ENCODE measurements at places on chromosomes 12 and 14.

GRCh38 chr14:86027990-86028389 is 498.0 kb downstream of the FLRT2 start:
- DNase-seq, result no peak

DNA sequence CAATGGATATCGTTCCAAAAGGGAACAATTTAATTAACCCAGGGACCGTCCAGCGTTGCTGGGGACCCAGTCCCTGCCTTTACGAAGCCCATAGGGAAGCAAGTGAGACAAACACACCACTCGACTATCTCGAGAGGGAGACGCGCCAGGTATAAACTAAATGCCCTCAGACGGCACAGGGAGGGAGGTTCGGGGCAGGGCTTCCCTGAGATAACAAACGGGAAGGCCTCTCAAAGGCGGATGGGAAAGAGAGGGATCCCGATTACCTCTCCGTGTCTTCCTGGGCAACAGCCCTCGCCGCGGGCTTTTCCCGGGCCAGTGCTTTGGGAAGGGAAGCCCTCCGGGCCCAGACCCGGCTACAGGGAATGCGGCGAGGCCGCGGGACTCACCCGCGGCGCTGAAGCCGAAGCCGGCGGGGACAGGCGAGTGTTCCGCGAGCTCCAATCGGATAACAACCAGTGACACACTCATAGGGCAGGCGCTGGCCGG is 390 bp downstream of the BRAP start:
- no peak for DNase-seq

DNA sequence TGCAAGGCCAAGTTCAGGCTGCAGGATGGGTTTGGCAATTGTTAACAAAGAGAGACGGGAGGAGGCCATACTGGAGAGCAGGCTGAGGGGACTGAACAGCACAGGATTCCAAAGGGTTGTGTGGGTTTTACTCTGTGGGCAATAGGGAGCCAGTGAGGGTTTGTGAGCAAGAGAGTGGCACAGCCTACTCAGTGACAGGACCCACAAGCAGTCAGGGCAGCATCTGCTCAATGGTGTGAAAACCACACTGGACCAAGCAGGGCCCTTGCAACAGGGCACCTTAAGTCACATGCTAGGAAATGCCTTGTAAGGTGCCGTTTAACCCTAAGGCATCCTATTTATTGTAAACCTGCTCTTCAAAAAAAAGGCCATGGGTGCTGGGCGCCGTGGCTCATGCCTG is 22.0 kb downstream of the SYNE3 start:
- no peak for DNase-seq

GRCh38 chr12:21642707-21643389 is 14.8 kb downstream of the LDHB start:
- DNase-seq, result no peak

GRCh38 chr14:98218218-98218617 is 1053.8 kb downstream of the BCL11B start:
- DNase-seq, result no peak

DNA sequence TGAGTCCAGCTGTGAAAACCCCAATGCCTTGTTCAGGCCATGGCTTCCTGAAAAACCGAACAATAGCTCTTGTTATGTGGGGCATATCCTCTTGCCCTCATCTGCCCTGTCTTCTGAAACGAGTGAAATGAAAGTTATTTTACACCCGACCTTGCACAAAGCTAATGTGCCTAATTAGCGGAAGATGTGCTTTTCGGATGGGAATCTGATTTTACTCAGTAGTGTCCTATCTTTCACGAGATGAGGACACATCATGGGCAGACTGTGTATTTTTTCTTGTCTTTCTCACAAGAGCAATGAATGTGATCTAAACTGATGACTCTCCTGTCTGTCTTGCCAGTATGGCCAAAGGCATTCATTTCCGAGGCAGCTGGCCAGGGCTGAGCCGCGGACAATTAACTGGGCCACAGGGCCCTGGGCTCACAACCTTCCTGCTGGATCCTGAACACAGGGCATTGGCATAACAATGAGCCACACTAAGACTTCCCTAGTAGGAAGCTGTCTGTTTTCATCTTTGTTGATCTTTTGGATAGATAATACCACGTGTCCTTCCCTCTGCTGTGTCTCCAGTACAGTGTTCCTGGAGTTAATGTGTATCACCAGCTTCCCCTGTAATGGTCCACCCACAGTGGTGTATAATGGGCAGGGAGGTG is 86.0 kb upstream of the HIF1A start:
- no peak for DNase-seq

DNA sequence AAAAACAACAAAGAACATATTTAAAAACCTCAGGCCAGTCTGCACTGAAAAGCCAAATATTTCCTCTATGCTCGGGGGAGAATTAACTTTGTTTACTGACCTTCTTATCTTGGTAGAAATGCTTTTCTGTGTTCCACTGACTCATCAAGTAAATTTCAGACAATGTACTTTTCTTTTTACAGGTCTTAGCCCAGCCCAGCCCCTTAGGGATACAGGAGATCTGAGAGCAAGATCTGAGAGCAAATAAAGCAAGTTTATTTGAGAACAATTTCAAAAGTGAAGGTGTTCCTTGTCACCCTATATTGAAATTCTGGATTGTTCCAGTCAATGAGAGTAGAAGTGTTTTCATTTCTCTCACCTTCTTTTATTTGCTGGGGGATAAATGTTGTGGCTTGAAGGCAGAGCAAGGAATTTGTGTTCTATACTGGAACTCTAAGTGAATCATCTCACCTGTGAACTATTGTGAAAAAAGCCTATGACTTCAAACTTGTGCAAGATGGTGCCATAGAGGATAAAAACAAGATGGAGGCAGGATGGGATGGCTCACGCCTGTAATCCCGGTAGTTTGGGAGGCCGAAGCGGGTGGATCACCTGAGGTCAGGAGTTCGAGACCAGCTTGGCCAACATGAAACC is 7.9 kb upstream of the GPRC5A start:
- no peak for DNase-seq

DNA sequence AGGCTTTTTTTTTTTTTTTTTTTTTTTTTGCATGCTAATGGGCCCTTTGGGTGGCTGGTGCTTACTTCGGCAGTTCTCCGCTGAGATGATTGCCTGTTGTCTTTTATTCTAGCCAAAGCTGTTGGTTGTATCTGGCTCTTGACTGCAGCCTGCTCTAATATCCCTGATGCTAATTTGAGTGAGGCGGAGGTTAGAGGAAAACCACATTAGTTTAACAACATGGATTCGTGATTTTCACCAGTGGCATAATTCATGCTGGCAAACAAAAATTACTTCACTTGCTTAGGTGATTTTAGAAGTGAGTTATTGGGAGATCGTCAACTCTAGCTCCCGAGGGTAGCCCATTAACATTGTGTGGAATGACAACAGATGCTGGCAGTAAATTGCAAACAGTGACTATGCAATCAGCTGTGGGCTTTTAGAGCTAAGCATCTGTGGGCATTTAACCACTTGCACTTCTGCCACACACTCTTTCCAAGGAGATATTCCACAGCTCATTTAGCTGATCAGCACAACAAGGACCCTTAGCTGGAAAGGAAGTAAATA is 97.6 kb upstream of the ZDHHC17 start:
- DNase-seq, result no peak

- DNase-seq, result no peak
Measured at GRCh38 chr12:111442301-111443045, 36.8 kb downstream of the SH2B3 start.

DNA sequence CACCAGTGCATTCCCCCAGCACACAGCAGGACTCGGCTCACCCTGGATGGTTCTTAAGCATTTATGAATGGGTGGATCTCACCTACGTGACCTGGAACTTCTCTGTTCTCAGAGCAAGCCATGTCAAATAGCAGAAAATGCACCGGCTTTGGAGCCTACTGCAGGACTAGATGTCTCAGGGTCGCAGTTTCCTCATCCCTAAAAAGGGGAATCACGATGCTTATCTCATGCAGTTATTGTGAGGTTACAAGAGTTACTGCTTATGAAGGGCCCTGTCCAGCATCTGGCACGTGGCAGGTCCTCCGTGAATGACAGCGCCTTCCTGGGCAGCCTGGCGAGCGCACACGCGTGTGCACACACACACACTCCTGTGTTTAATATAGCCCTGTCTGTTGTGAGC is 128.5 kb downstream of the ETV6 start:
- no peak for DNase-seq

Data from activated T-helper 1 cell treated with anti-CD3 and anti-CD28 coated beads, Interleukin-2, amount 50 U/mL, for 16 hours (primary cell).